C1 segment of cervical spinal cord (tissue), 14 donors: ENCODE measurements at places on chromosomes 12 and 14.

DNA sequence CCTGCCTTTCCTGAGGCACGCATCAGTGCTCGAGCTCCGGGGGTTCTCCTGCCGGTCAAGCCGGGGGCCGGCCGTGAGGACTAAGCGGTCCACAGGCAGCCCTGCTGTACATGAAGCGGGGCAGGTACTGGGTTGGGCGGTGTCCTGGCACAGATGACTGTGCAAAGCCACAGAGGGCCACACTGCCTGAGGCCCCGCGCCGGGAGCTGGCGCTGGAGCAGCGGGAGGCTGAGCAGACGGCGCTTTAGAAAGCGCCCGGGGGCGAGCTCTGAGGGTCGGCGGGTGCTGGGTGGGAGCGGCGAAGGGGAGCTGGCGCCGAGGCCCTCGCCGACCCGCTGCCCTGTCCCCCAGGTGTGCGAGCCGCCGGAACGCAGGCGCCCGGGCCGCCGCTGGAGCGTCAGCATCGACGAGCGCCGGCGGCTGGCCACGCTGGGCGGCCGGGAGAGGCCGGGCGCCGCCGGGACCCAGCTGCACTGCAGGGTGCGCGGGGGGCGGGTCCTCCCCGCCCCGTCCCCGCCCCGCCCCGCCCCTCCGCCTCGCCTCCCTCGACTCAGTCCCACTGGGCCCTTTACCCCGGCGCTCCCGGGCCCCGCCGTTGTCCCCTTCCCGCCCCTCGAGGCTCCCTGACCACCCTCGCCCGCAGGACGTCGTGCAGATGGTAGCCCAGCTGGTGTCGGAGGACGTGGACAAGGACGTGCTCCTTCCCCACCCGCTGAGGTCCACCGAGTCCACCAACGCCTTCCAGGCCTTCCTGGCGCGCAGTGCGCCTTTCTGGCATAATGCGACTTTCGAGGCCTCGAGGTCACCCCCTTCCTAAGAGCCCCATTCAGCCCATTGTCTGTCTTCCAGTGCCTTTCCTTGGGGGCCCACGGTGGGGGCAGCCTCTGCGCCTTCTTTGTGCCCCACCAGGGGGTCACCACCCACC, 8.3 kb upstream of the MTA1 start:
- no peak for DNase-seq

- DNase-seq = no peak
Measured at GRCh38 chr12:67593041-67593440, 55.5 kb upstream of the DYRK2 start.

DNA sequence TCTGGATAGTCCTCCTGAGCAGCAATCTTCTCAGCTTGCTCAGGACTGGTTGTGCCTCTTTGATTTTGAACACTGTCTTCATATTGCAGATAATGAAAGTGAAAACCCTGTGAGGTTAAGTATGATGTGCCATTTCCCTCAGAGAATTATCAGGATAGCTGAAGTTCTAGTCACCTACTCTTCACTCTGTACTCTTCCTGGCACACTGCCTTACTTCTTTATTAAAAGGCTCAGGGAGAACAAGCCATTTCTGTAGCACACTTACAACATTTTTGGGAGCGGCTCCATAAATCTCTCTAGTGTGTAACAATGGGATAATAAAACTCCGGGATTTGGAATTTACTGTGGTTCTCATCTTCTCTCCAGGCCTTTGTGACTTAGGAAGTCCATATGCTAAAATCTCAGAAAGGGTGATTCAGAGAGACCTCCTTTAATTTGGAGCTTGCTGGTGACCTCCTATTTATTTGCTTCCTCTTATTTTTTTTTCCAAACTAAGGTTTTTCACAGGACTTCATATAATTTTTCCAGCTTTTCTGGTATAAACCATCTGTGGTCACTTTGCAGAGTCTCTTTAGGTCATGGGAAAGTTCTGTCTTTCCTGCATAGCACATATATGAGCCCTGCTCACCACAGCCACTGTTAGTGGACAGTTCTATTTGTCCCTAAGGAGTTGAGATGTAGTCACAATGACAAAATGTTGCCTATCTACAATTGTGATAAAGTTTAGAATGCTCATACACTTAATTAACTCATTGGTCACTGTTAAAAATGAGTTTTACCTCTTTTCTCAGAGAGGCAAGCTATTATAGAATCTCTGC, 53.5 kb upstream of the LDHB start:
- DNase-seq = no peak

DNA sequence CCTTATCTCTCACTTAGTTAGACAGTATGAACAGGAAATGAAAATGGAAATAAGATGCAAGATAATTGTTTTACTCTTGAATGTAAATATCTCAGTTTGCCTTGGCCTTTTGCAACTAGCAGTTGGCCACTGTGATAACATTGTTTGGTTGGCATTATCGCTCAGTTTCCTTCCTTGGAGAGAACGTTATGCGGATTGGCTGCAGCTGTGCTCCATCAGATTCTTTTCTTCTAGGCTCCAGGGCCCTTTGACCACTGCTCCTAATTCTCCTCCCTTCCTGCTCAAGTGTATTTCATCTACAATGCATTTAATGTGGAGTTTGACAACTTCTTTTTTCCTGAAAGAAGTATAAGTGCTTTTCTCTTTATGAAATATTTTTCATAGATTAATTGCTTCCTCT, 284.2 kb downstream of the ADAMTS20 start:
- no peak for DNase-seq

GRCh38 chr12:113207613-113208040, 13.6 kb upstream of the TPCN1 start:
- no peak for DNase-seq

DNA sequence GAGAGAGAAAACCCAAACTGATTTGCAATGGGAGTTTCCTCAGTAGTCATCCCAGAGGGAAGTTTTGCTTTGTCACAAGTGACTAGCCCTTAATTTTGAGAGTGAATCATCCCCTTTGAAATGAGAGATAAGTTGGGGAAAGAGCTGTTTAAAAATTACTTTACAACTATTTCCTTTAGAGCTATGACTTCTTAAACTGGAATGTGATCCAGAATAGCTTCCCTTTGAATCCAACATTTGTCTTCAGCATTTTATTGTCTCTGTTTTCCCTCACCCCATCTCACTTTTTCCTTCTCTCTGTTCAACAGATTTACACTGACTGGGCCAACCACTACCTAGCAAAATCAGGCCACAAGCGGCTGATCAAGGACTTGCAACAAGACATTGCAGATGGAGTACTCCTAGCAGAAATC, 109.3 kb downstream of the NAV3 start:
- DNase-seq = no peak

- no peak for DNase-seq
Measured at GRCh38 chr12:113109872-113110599, 25.5 kb downstream of the RASAL1 start.

GRCh38 chr12:106633451-106633823, 50.6 kb downstream of the RFX4 start:
- no peak for DNase-seq

GRCh38 chr14:81324011-81324410, 76.1 kb downstream of the STON2 start:
- DNase-seq = no peak

- peak; percentile 82 for DNase-seq
Measured at GRCh38 chr14:100297320-100298300, 8.6 kb downstream of the SLC25A29 start.

- no peak for DNase-seq
Measured at GRCh38 chr12:41510470-41510869, 322.4 kb downstream of the PDZRN4 start.

DNA sequence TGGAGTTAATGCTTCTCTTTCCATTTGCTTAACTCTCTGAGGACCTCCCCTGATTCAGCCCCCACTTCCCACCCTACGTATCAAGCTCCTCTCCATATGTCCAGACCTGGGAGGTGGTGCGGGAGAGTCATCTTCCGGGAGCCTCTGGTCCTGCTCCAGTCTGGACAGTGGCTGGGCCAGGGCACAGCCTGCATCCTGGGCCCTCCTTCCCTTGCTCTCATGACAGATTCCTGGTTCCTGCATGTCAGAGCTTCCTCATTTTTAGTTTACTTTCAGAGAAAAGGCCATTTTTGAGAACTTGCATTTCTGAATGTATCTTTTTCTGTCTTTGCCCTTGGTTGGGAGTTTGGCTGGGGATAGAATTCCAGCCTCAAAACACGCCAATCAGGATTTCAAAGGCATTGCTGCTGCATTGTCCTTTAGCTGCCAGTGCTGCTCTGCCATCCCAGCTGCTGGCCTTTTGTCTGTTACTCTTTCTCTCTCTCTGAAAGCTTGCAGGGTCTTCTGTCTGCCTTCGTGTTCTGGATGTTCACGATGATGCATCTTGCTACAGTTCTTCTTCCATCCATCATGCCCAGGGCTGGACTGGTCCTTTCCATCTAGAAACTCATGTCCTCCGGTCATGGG, 54.7 kb downstream of the SLC6A12 start:
- no peak for DNase-seq

DNA sequence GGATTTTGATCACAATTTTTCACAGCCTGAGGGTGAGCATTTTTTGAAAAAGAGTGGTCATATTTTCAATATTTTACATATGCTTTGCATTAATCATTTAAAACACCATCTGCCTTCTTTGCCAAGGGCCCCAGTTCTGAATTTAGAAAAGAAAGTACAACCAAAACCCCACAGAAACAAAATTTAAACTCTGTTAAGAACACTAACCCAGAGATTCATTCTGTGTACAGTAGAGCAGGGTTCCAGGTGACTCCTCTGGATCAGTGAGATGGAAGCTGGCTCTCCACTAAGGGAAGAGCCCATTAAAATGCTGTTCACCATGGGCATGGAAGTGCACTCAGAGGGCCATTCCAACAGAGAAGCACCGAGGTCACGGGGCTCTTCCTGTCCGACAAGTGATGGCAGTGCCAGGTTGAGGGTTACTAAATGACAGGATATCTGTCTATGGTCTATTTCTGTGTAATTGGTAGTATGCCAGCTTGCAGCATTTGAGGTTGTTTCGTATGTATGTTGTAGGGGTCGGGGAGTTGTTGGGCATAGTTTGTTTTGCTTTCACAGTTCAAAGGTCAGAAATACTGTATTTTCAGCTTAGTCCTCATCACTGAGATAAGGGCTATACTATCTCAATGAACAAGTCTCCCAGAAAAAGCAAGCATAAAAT, 95.9 kb downstream of the SLC35F4 start:
- DNase-seq = no peak

DNA sequence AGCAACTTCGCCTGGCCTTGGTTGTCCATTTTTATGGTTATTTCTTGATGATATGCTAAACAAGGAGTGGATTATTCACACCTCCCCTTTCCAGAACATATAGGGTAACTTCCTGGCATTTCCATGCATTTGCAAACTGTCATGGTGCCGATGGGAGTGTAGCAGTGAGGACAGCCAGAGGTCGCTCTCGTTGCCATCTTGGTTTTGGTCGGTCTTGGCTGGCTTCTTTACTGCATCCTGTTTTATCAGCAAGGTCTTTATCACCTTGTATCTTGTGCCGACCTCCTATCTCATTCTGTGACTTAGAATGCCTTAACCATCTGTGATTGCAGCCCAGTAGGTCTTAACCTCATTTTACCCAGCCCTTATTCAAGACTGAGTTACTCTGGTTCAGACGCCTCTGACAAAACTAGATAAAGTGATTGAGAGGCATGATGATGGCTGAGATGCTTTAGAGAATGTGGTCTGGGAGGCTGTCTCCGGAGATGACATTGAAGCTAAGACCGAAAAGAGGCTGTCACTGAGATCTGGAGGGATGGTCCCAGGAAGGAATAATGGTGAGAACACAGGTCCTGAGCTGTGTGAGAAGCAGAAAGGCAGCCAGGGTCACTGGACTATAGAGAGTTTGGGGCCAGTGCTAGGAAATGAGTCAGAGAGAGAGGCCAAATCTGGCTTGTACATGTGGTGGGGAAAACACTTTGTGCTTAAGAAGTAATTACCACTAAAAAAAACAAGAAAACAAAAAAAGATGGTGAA, 2.9 kb downstream of the GLT1D1 start:
- no peak for DNase-seq

DNA sequence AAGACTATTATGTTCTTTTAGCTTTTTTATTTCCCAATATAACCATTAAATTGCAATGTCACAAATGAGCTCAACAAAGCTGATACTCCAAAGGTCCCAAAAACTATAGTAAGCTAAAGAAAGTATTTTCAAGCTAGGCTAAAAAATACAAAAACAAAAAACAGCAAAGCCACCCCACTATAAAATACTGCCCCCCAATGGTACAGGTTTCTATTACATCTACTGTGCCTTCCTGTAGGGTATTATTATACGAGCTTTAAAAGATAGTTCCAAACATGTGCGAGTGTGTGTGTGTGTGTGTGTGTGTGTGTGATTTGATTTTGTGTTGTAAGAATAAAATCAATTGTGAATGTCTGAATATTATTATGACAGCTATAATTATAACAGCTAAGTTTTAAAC, 1.1 kb downstream of the IFNG start:
- DNase-seq = no peak

DNA sequence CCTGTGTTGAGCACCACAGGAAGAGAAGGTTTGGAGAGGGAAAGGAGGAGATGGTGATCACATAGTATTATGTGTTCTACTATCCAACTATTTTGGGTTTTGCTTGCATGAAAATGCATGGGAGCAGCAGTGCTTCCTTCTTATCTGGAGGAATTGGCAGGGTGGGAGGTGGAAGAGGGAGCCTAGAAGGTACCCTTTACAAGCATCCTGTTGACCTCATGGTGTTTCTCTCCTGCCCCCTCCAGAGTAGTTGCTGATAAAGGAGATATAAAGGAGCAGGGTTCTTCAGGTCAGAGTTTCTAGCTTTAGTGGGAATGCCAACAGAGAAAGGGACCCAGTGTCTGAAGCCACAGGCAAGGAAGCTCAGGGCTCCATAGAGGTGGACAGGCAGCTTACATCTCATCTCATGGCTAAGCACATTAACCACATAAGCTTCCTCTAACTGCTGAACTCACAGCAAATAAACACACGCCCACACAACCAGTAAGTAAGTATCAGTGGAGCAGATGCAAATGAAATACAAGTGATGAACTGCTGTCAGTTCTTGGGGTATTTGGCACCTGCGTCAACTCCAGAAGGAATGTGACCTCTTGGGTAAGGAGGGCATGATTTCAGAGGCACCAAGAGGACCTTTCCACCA, 174.2 kb upstream of the SLC38A2 start:
- no peak for DNase-seq
